ENCODE measurements at places on chromosomes 5 and 9. TPM values are rescaled to one million over a fixed set of nuclear protein-coding genes. Genes with fewer than 3 reads are reported as not detected.
A peak's percentile ranks its signal among the peaks of the same experiment; 100 is the strongest.

GRCh38 chr5:81554647-81555046 lies 160.7 kb upstream of the ACOT12 start:
- DNase-seq = no peak

GRCh38 chr9:111356481-111357244 lies 26.6 kb upstream of the OR2K2 start:
- no peak for DNase-seq

- no peak for DNase-seq
These were observed 3.2 kb upstream of the CCDC171 start for GRCh38 chr9:15549611-15550010.

- DNase-seq = no peak
These were observed 107.0 kb upstream of the NUDT12 start for GRCh38 chr5:103669615-103670014.

GRCh38 chr5:1037123-1037670 lies 28.6 kb downstream of the NKD2 start:
- DNase-seq = no peak

DNA sequence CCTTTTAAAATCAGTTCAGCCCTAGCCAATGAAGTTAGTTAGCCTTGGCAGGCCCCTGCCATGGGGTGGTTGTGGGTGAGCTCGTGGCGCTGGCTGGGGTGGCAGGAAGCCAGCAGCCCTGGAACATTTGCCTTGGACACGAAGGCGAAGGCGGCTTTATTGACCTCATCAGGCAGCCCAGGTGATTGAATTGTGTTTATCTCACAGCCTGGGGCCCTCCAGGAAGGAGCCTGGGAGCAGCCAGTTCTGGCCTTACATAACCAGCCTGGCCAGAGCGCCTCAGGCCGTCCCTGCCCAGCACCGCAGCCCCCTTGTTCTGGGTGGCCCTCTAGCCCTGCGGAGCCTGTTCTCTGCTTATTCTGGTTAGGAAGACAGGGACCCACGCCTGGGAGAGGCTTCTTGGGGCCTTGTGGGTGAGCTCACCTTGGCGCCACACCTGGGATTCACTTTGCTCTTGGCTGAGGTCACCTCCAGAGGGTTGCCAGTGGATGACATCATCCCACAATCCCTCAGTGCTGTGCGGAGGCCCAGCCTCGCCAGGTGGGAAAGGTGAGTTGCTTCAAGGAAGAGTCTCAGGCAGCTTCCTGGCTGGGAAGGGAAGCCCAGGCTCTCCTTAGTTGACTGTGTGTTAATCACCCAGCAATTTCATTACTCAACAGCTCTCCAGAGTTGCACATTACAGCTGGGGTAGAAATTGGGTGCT lies 54.4 kb upstream of the RPL26L1 start:
- peak; percentile 98 for DNase-seq

GRCh38 chr5:53900677-53901076 lies 340.2 kb downstream of the NDUFS4 start:
- no peak for DNase-seq

DNA sequence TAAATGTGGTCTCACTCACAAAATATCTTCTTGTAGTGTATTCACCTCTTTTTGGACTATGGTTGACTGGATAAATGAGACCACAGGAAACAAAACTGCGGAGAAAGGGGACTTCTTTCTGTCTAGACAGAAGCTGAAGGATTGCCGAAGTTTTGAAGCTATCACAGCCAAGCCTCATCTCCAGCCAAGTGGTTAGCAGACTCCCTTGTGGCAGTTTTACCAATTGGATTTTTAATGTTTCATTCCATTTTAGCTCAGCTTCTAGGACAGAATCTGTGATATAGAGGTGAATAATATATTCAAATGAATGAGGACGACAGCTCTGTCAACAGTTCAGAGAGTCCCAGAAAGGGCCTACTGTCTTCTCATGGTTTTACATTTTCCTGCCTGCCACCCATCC lies 215.7 kb upstream of the ZNF608 start:
- no peak for DNase-seq

GRCh38 chr9:116585204-116585603 lies 101.9 kb upstream of the TRIM32 start:
- no peak for DNase-seq

GRCh38 chr5:126754609-126755008 lies 22.3 kb upstream of the LMNB1 start:
- no peak for DNase-seq

DNA sequence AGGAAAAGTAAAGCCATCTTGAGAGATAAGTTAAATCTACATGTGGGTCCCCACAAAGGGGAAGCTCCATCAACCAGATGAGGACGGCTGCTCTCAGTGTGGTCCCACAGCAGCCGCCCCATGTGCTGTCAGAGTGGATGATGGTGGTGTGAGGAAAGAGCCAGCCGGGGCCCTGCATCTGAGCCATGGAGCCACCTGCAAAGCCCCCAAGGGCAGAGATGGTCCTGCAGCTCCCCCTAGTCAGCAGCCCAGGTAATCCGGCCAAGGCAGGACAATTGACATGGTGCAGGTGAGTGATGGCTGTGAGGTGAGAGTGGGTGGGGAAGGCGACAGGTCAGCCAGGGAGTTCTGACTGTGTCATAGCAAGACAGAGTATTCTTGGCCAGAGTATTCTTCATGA lies 458.8 kb downstream of the ICE1 start:
- DNase-seq = no peak

- DNase-seq = no peak
These were observed 516.9 kb upstream of the ZNF608 start for GRCh38 chr5:125263356-125263755.

GRCh38 chr9:82271106-82271561 lies 282.6 kb downstream of the SPATA31D1 start:
- no peak for DNase-seq

DNA sequence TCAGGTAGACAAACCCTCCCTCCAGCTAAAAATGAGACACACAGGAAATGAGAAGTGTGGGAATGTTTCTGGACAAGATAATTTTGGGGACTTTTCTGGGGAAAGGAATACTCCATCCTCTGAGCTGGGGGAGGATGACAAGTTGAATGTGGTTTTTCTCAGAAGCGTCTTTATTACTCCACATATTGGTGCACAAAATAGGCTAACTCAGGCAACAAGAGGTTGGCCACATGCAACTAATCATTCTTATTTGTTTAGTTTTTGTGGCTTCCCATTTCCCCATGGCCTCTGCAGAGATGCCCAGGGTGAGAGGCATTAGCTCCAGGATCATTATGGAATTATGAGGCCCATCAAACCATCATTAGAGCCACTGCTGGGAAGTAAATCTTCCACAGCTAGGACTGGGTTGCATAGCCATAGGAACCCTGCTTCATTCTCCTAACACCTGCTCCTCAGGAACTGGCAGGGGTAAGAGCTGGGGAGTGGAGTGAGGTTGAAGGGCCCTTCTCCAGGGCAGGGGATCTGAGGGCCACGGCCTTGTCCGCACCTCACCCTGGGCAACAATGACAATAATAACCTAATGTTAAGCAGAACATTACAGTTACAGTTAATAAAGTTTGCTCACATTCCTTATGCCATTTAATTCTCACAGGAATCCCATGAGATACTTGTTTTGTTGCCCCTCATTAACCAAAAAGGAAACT lies 9.3 kb upstream of the SIL1 start:
- DNase-seq = no peak

ADCY2 gene
- polyA plus RNA-seq = 0.87 TPM

SH2D3C gene
- 12.6 TPM for polyA plus RNA-seq

PCDHB12 gene
- not detected for polyA plus RNA-seq

TSSK1B gene
- not detected for polyA plus RNA-seq

SLC34A3 gene
- polyA plus RNA-seq = 0.21 TPM

FBXL17 gene
- 8.3 TPM for polyA plus RNA-seq

PPP3R2 gene
- polyA plus RNA-seq = not detected
